Fibroblast of lung (primary cell): ENCODE measurements at places on chromosomes 13 and 19. TPM values are rescaled to one million over a fixed set of nuclear protein-coding genes. Genes with fewer than 3 reads are reported as not detected.

Gene ZMYM5
- 17.5 and 32.4 TPM in 2 replicates for total RNA-seq

Gene IL4I1
- 1.2 and 1.5 TPM in 2 replicates for total RNA-seq

Gene KCTD4
- total RNA-seq = under 0.01 TPM in 1 of 2 replicates, not detected in the other

Gene PODNL1
- total RNA-seq = 1.0 and 2.1 TPM in 2 replicates

Gene C19orf73
- total RNA-seq = 0.51 and 0.83 TPM in 2 replicates

Gene GPR4
- under 0.01 TPM in 1 of 2 replicates, not detected in the other for total RNA-seq

Gene CRX
- not detected in 2 replicates for total RNA-seq

Gene SIAH3
- not detected in 2 replicates for total RNA-seq

Gene ZNF44
- total RNA-seq = 7.7 and 16.3 TPM in 2 replicates

Gene NAPSA
- under 0.01 and 0.17 TPM in 2 replicates for total RNA-seq

Gene IZUMO2
- not detected in 2 replicates for total RNA-seq

Gene CDC16
- total RNA-seq = 43.4 and 52.2 TPM in 2 replicates

Gene PBX4
- total RNA-seq = 1.5 and 1.7 TPM in 2 replicates

Gene PROZ
- total RNA-seq = not detected in 2 replicates

Gene ZNF266
- 10.0 and 10.7 TPM in 2 replicates for total RNA-seq

Gene FAM216B
- total RNA-seq = under 0.01 and 0.26 TPM in 2 replicates

Gene LCP1
- total RNA-seq = under 0.01 and 0.51 TPM in 2 replicates
